Upper lobe of left lung (tissue), 6 donors: ENCODE measurements at places on chromosomes 6 and 20.

GRCh38 chr6:113190170-113190569 is 667.0 kb upstream of the MARCKS start:
- no peak for DNase-seq

- no peak for DNase-seq
These were observed 16.7 kb upstream of the LSM14B start for GRCh38 chr20:62105592-62105991.

- DNase-seq = no peak
These were observed 145.4 kb downstream of the FOXA2 start for GRCh38 chr20:22438926-22439325.

GRCh38 chr6:18242062-18242851 is 22.1 kb downstream of the DEK start:
- no peak for DNase-seq
